ENCODE measurements at places on chromosomes 13 and 19. TPM values are rescaled to one million over a fixed set of nuclear protein-coding genes. Genes with fewer than 3 reads are reported as not detected.

- no peak for DNase-seq
Observed at GRCh38 chr13:93116809-93117208, 109.8 kb upstream of the GPC6 start.

- no peak for DNase-seq
Observed at GRCh38 chr13:113612607-113613006, 28.1 kb downstream of the TFDP1 start.

- DNase-seq: no peak
Observed at GRCh38 chr13:28610996-28611395, 47.9 kb upstream of the POMP start.

GRCh38 chr13:44578067-44578400 lies 1.9 kb upstream of the TSC22D1 start:
- DNase-seq: no peak

- DNase-seq: no peak
Observed at GRCh38 chr19:18919900-18920214, 342 bp downstream of the DDX49 start.

DNA sequence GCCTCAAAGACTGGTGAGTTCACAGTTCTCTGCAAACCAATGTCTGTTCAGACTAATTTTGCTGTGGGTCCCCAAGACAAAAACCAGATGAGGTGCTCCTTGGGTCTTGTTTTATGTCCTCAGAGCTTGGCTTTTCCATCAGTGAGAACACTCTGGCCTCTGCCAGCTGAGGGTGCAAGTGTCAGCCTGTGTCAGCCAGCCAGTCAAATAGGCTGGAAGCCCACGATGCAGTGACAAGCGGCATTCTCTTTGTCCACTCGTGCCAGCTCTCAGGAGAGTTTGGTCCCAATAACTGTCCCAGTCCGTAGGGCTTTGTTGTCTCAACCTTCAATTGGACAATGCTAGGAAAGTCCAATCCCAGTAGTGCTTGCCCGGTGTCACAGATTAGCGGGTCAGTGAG lies 9.4 kb upstream of the AKT2 start:
- DNase-seq: no peak

- DNase-seq: no peak
Observed at GRCh38 chr13:97395447-97396136, 38.4 kb upstream of the RAP2A start.

DNA sequence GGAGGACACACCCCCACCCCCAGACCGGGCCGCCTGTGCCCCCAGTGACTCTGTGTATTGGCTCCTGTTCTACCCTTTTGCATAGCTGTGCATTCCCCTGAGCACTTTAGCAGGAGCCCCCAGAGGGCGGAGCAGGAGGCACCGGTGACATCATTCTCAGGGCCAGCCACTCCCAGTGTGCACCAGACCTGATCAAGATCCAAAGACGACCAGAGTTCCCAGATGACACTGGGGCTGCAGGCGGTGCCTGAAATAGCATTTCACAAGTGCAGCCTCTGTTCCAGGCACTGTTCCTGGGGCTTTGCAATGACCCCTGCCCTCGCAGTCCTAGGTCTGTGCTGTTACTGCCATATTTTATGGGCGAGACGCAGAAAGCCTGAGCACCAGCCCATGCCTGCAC lies 14.5 kb upstream of the PTPRS start:
- no peak for DNase-seq

DNA sequence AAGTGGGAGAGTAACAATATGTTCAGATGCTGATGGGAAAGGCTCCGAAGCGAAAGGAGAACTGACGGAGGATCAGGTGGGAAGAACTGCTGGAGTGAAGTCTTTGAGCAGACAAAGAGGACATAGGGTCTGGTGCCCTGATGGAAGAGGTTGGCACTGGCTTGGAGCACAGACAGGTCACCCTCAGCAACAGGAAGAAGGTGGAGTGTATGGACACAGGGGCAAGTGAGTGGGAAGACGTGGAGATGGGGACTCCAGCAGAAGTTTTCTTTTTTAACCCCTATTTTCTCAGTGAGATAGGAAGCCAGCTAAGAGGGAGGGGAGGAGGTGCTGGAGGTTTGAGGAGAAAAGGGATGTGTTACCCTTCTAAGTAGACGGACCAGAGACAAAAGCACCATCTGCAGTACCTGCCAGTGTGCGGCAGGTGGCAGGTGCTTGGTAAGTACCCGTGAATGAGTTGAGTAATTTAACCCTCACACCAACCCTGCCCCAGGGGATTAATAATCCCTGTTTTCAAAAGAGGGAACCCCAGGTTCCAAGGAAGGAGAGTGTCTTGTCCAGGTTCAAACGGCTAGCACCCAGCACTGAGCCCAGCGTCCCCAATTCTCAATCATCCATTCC lies 11.2 kb downstream of the HAS1 start:
- no peak for DNase-seq

Gene CEACAM20
- polyA plus RNA-seq: not detected

Gene TTYH1
- polyA plus RNA-seq: 3.2 TPM

Gene CACNG7
- polyA plus RNA-seq: not detected

Gene FCHO1
- 1.2 TPM for polyA plus RNA-seq
